ENCODE measurements at places on chromosomes 5 and 9.

- H3K27me3 ChIP-seq, result peaks cover 10% of the 10 kb centered on the region
- H3K36me3 ChIP-seq, result no peaks in the 10 kb centered on the region
- H3K27ac ChIP-seq, result no peak overlapping the region
- DNase-seq, result no peak
- H3K4me3 ChIP-seq, result no peak overlapping the region
These were observed 21.1 kb upstream of the DPM2 start for GRCh38 chr9:127958728-127959127.

DNA sequence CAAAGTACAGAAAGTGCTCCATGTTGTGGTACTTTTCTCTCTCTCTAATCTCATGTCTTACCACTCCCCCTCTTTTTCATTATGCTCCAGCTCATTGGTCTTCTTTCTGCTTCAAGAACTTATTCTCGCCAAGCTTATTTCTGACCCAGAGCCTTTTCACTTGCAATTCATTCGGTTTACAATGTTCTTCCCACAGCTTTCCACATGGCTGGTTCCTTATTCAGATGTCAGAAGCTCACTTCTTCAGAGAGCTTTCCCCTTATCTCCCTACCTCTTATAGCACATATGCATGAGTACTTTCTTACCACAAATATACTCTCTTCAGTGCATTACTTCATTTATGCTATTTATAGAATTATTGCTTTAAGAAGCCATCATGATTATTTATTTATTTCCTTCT is 338.8 kb upstream of the ATP10B start:
- H3K4me3 ChIP-seq, result no peak overlapping the region
- no peak overlapping the region for H3K27ac ChIP-seq
- H3K27me3 ChIP-seq, result no peaks in the 10 kb centered on the region
- no peak for DNase-seq
- no peaks in the 10 kb centered on the region for H3K36me3 ChIP-seq
- no peaks in the 10 kb centered on the region for H3K4me1 ChIP-seq

DNA sequence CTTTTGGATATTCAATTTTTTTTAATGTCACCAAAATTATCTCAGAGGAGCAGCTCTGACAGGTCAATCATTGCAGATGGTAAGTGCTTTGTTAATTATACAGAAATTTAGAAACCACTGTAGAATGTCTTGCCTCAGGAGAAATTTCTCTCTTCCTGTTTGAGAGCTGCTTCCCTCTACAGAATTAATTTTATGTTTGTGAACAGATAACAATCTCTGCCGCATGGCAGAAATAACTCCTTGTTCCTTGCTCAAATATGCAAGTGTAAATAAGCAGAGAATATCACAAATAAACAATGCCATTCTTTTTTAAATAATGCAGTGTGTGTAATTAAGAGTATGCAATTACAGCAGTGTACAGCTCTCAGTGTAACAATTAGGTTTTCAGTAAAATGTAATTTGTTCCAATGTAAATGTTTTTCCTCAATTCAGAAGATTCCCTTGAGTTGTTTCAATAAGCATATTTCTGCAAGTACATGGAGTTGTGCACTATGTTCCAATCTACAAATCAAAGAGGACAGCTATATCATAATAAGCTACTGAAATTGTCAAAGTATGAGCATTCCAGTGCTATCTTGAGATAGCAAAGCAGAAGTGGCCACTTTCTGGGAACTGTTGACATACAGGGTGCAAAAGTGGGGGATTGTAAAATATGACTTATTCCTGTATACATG is 1012.8 kb downstream of the MAT2B start:
- no peak overlapping the region for H3K4me3 ChIP-seq
- no peak overlapping the region for H3K27ac ChIP-seq
- no peaks in the 10 kb centered on the region for H3K36me3 ChIP-seq
- no peak for DNase-seq

- DNase-seq, result no peak
- no peaks in the 10 kb centered on the region for H3K27me3 ChIP-seq
- no peak overlapping the region for H3K27ac ChIP-seq
- peaks cover 7% of the 10 kb centered on the region for H3K4me1 ChIP-seq
These were observed 33.6 kb downstream of the HTR4 start for GRCh38 chr5:148620696-148621095.

DNA sequence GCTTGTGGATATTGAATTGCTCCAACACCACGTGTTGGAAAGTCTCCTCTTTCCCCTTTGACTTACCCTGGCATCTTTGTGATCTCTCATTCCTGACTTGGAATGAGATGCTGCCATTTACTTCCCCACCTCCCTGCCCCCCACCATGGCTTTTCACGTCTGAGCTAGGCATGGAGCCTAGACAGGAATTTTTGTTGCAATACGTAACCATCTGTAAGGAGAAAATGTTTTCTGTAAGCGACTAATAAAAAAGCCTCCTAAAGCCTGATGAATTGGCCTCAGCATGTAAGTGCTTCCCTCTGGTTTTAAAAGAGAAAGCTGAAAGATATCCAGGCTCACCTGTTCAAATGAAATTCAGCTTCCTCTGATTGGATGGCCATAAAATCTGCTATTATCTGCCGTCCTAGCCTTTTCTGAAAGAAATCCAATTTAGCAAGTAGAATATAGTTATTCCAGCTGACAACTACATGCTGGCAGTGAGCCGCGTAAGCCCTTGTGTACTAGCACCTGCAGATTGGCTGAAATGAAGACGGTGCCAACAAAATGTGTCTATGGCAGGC is 200.1 kb downstream of the NSG2 start:
- DNase-seq, result no peak
- H3K4me3 ChIP-seq, result no peak overlapping the region
- no peak overlapping the region for H3K27ac ChIP-seq
- no peaks in the 10 kb centered on the region for H3K36me3 ChIP-seq
- H3K4me1 ChIP-seq, result no peaks in the 10 kb centered on the region

DNA sequence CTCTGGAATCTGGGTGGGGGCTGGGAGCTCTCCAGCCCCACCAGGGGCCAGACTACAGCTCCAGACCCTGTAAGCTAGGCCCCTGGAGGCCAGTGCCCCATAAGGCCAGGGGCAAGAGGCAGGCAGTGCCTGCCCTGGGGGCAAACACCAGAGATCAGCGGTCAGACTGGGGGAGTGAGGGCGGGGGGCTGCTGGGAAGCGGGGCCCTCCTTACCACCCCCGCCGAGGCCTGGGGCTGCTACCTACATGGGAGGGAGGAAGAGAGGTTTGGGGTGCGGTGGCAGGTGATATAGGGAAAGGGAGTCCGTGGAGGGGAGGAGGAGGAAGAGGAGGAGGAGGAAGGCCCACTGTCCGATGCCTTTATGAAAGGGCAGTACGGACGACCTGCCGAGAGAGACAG is 12.7 kb downstream of the PRR7 start:
- peaks cover 32% of the 10 kb centered on the region for H3K4me1 ChIP-seq
- DNase-seq, result no peak
- H3K4me3 ChIP-seq, result no peak overlapping the region
- H3K27ac ChIP-seq, result peak overlapping the region; percentile 64
- H3K36me3 ChIP-seq, result peaks cover 20% of the 10 kb centered on the region

DNA sequence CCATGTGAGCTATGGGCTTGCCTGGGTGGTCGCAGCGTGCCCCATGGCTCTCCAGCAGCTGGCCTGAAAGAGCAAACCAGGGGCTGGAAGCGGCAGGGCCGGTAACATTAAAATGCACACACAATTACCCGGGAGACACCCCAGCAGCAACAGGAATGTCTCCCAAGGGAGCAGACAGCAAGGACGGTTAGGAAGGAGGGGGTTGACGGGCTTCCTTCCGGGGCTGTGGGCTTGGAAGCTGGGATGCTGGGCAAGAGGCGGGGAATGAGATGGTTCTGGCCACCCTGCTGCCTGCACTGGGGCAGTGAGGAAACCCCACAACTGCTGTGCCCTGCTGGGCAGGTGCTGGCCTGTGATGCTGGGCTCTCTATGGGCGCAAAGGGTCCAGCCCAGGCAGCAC is 71.8 kb upstream of the ADAMTS2 start:
- peaks cover 6% of the 10 kb centered on the region for H3K36me3 ChIP-seq
- no peak overlapping the region for H3K4me3 ChIP-seq
- H3K27ac ChIP-seq, result no peak overlapping the region

DNA sequence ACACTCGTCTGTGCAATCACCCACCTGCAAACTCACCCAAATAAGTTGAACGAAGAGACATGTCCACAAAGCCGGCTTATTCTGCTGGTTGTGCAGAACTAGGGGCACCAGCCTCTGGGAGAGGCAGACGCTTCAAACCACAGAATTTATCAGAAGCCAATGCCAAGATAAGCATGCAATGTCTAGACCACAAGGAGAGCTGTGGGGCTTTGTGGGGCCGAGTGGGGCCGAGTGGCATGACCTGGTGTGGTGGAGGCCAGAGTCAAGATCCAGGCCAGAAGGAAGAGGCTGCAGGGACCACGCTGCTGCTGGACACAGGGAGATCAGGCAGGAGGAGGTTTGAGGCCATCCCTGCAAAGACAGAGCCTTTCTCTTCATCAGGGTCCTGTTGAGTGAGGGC is 259.0 kb downstream of the IRX2 start:
- no peak overlapping the region for H3K4me3 ChIP-seq
- no peak overlapping the region for H3K27ac ChIP-seq
- no peak for DNase-seq
- H3K36me3 ChIP-seq, result no peaks in the 10 kb centered on the region

Data from endothelial cell (in vitro differentiated cells).